ENCODE measurements at places on chromosomes 2 and 18.
A peak's percentile ranks its signal among the peaks of the same experiment; 100 is the strongest.

DNA sequence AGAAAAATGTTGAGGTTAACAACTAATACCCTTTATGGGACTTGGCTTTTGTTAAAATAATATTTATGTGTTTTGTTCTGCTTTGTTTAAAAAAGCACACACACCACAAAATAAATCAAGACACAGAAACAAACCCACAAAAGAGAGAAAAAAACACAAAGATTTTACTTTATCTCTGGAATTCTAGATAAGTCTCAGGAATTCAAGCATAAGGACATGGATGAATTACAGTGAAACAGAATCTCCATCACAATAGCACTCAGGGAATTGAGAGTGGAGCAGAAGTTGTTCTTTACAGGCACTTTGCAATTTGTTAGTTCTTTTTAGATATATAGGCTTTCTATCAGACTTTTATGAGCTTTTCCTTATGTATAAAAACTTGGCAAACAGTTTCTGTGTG is 360.9 kb upstream of the ZC3H15 start:
- no peak for DNase-seq

DNA sequence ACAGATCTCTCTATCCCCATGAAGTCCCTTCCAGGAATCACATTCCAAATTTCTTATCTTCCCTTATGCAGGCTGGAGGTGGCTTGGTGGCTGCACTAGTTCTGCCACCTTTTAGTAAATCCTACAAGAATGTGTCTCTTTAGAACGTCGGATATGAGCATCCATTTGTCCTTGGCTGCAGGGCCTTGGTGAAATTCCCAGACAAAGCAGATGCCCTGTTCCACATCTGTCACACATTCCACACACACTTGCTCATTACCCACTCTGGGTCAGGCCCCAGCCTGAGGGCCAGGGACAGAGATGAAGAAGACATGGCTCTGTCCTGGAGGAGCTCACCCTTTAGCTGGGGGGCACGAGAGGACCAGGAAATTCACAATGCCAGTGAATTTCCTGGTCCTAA is 31.2 kb upstream of the GPR17 start:
- no peak for DNase-seq

DNA sequence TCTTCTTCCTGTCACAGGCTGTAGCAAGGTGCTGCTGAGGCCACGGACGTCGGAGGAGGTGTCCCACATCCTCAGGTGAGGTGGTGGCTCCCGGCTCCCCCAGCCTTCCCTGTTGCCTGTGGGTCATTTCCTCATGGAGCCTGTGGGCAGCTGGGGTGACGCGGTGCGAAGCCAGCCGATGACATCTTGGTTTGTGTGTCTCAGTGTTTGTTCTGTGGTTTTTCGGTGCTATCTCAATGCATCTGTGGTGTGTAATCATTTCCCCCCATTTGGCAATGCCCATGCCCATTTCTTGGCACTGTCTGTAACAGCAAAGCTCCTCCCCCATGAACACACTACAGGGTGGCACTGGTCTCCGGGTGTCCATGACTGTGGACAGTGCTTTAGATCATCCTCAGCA is 6.6 kb downstream of the D2HGDH start:
- peak; percentile 25 for DNase-seq

GRCh38 chr2:127536707-127537541 is 1.4 kb downstream of the MYO7B start:
- DNase-seq = no peak

DNA sequence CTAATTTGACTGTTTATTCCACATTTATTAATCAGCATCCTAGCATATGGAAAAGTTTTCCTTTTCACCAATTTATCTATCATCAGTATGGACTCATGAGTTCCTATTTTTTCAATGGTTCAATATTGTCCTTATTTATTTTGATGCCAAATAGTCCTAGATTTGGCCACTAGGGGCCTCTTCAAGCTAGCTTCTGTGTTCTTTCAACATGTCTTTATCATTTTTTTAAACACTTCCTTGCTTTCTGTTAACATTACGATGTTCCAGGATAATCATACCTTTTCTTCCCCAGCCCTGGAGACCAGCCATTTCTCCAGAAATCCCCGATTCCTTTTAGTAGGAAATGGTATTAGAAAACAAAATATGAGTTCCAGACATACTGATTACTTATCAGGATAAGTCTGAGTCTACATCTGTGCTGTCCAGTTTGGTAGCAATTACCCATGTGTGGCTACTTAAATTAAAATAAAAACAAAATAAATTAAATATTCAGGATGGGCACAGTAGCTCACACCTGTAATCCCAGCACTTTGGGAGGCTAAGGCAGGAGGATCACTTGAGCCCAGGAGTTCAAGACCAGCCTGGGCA is 70.6 kb downstream of the RPE start:
- DNase-seq = no peak

GRCh38 chr18:73163236-73163635 is 295.4 kb upstream of the NETO1 start:
- no peak for DNase-seq
